Breast epithelium (tissue), 4 donors: ENCODE measurements at places on chromosomes 6 and 20. TPM values are rescaled to one million over a fixed set of nuclear protein-coding genes. Genes with fewer than 3 reads are reported as not detected.

GRCh38 chr6:150741633-150742200 is 123.8 kb upstream of the MTHFD1L start:
- H3K27ac ChIP-seq, result peak overlapping the region; percentile 12
- no peaks in the 10 kb centered on the region for H3K4me1 ChIP-seq
- H3K27me3 ChIP-seq, result no peaks in the 10 kb centered on the region
- H3K36me3 ChIP-seq, result no peaks in the 10 kb centered on the region
- H3K4me3 ChIP-seq, result no peak overlapping the region

GRCh38 chr6:105346052-105346451 is 56.8 kb downstream of the PREP start:
- H3K4me3 ChIP-seq, result no peak overlapping the region
- H3K4me1 ChIP-seq, result no peaks in the 10 kb centered on the region
- H3K36me3 ChIP-seq, result no peaks in the 10 kb centered on the region
- H3K27me3 ChIP-seq, result no peaks in the 10 kb centered on the region

DNA sequence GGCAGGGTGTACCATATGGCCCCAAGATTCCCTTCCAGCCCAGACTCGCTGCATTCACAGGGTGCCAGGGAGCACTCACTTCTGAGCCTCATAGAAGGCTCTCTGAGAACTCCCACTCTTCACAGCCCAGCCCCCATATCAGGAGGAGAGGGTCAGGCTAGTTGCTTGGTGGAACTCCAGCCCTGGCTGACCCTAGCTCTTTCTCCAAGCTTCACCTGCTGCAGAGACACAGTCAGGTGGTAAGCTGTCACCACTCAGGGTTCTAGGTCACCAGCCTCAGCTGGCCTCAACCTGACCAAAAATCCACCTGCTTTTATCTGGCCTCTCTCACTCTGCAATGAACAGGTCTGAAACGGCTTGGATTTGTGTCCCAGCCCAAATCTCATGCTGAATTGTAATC is 162.7 kb upstream of the MLN start:
- no peak overlapping the region for H3K27ac ChIP-seq
- no peaks in the 10 kb centered on the region for H3K36me3 ChIP-seq
- DNase-seq, result peak; percentile 35
- H3K27me3 ChIP-seq, result no peaks in the 10 kb centered on the region
- H3K4me3 ChIP-seq, result no peak overlapping the region

GRCh38 chr6:35432291-35432690 is 19.8 kb upstream of the FANCE start:
- no peaks in the 10 kb centered on the region for H3K27me3 ChIP-seq
- H3K27ac ChIP-seq, result no peak overlapping the region
- no peaks in the 10 kb centered on the region for H3K4me1 ChIP-seq
- H3K4me3 ChIP-seq, result no peak overlapping the region
- H3K36me3 ChIP-seq, result no peaks in the 10 kb centered on the region

GRCh38 chr6:20217891-20218290 is 5.6 kb upstream of the MBOAT1 start:
- peak overlapping the region; percentile 58 for H3K27ac ChIP-seq
- DNase-seq, result no peak
- no peaks in the 10 kb centered on the region for H3K4me1 ChIP-seq

- H3K4me1 ChIP-seq, result no peaks in the 10 kb centered on the region
- H3K4me3 ChIP-seq, result peak overlapping the region; percentile 43
- H3K27me3 ChIP-seq, result no peaks in the 10 kb centered on the region
- peak; percentile 32 for DNase-seq
- no peaks in the 10 kb centered on the region for H3K36me3 ChIP-seq
- H3K27ac ChIP-seq, result peak overlapping the region; percentile 69
These were observed 182.5 kb downstream of the CDC5L start for GRCh38 chr6:44569931-44570385.

GRCh38 chr6:90251295-90251992 is 45.2 kb downstream of the BACH2 start:
- no peak overlapping the region for H3K27ac ChIP-seq
- no peak overlapping the region for H3K4me3 ChIP-seq
- no peaks in the 10 kb centered on the region for H3K36me3 ChIP-seq
- no peaks in the 10 kb centered on the region for H3K4me1 ChIP-seq

GRCh38 chr6:33670971-33671743 is 40.3 kb downstream of the UQCC2 start:
- peaks cover 17% of the 10 kb centered on the region for H3K36me3 ChIP-seq
- no peak overlapping the region for H3K27ac ChIP-seq
- DNase-seq, result no peak
- no peaks in the 10 kb centered on the region for H3K4me1 ChIP-seq
- no peak overlapping the region for H3K4me3 ChIP-seq

DNA sequence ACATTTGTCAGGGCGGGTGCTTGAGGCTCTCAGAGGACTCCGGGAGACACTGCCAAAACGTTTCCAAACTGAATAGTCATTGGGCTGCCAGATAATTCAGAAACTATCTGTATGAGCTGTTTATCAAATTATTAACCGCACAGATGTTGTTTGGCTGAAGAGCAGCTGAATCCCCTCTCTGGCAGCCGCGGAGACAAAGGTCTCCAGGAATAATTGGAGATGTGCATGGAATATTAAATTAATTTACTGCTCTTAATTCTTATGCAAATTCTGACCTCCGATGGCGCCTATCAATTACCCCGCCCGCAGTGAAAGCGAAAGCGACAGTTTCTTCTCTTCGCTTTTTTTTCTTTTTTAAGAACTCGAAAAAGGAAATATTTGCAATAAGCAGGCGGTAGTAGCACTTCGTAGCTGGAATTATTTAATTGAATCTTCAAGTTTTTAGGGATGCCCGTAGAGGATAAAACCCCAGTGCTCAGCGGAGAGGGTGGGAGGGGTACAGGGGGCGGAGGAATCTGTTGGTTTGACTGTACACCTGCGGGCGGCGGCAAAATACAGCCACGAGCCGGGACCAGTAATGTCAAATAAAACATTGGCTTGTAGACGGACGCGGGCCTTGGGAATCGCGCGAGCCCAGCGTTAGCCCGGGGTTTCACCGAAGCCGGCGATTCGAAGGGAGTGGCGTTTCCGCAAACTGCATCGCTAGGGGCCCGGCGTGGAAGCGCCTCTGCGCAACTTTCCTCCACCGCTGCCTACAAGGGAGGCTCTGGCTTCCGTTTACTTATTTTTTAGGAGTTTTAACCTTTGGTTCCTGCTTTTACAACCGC is 6.2 kb downstream of the LINC00237 start:
- no peak overlapping the region for H3K27ac ChIP-seq
- peak overlapping the region; percentile 42 for H3K4me3 ChIP-seq
- no peak for DNase-seq
- no peaks in the 10 kb centered on the region for H3K4me1 ChIP-seq
- peaks cover 4% of the 10 kb centered on the region for H3K27me3 ChIP-seq
- no peaks in the 10 kb centered on the region for H3K36me3 ChIP-seq

DNA sequence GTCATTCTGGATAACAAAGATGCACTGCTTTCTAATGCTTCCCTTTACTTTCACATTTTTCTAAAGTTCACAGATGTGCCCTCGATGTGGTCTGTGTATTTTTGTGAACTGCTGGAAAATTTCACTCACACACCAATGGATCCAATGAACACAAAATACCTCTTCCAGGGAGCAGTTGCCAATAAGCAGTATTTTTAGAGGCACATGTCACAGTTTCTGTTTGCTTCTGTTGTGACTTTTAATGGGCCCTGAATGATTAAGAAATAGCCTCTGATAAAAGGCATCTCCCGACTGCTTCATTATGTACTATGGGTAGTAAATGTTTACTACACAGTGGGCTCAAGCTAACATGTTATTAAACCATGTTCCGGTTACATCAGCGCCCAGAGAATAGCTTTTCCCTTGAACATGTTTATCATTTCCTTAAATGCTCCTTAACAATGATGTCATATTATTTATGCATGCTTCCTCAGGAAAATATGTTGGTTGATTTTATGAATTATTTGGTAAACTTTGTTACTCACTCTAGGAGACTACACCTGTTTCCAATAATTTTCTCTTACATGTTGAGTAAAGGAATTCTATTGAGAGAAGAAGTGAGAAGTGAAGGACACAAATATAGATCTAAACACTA is 188.0 kb downstream of the KCNQ5 start:
- no peak overlapping the region for H3K4me3 ChIP-seq
- no peaks in the 10 kb centered on the region for H3K27me3 ChIP-seq
- DNase-seq, result no peak
- H3K27ac ChIP-seq, result no peak overlapping the region
- H3K36me3 ChIP-seq, result no peaks in the 10 kb centered on the region
- H3K4me1 ChIP-seq, result no peaks in the 10 kb centered on the region

GRCh38 chr20:41407607-41408006 is 41.0 kb upstream of the EMILIN3 start:
- no peaks in the 10 kb centered on the region for H3K27me3 ChIP-seq
- H3K27ac ChIP-seq, result peak overlapping the region; percentile 12
- H3K4me1 ChIP-seq, result peaks cover 3% of the 10 kb centered on the region
- H3K4me3 ChIP-seq, result no peak overlapping the region

GRCh38 chr20:60258255-60258863 is 300.1 kb downstream of the CDH26 start:
- no peaks in the 10 kb centered on the region for H3K36me3 ChIP-seq
- no peaks in the 10 kb centered on the region for H3K27me3 ChIP-seq
- peak overlapping the region; percentile 12 for H3K27ac ChIP-seq
- no peak overlapping the region for H3K4me3 ChIP-seq

DNA sequence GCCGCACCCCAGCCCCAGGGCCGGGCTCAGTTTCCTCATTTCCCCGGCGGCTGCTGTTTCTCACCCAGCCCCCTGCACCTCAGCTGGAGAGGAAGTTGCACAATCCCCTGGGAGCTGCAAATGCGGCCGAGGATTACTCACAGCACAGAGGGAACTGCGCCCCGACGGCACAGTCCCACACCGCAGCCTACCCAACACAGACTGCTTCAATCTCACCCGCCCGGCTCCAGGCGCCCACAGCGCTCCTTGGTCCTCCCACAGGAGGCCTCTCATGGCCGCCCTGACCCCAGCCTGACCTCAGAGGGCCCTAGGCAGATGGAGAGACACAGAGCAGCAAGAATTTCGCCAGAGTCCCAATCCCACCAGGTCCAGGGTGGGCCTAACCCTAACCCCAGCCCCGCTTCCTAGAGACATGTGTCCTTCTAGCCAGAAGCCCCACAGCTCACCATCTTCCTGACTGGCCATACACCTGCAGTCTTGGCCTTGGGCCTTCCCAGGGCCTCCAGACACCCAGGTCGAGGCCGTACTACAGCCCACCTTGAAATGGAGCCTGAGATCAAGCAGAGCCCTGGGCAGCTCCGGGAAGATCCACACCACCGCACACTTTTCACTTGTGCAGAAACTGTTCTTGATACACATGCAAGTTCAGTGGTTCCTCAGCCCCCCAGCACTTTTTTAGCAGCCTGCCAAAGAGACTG is 11.7 kb downstream of the TFEB start:
- H3K27me3 ChIP-seq, result no peaks in the 10 kb centered on the region
- peak overlapping the region; percentile 37 for H3K4me3 ChIP-seq
- no peaks in the 10 kb centered on the region for H3K36me3 ChIP-seq
- peak; percentile 72 for DNase-seq

- H3K27ac ChIP-seq, result no peak overlapping the region
- no peaks in the 10 kb centered on the region for H3K4me1 ChIP-seq
- H3K36me3 ChIP-seq, result no peaks in the 10 kb centered on the region
- no peaks in the 10 kb centered on the region for H3K27me3 ChIP-seq
- H3K4me3 ChIP-seq, result no peak overlapping the region
These were observed 24.2 kb downstream of the GLP1R start for GRCh38 chr6:39072830-39073229.

DNA sequence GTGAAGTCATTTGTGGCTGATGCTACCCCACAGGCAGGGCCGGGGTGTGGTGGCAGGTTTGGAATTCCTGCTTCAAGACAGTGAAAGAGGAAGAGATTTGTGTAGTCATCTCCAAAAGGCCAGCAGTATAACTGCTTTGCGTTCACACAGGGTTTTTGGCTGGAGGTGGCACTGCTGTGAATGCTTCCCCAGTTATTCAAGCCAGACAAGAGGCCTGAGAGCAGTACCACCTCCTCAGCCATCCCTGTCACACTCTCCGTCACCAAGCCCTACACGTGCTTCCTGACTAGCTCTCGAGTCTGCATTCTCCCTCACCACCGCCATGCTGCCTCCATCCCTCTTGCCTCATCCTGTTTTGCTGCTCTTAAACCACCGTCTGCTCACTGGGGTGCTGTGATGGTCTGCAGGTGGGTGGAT is 23.9 kb downstream of the ARMC2 start:
- no peaks in the 10 kb centered on the region for H3K4me1 ChIP-seq
- H3K4me3 ChIP-seq, result no peak overlapping the region
- no peaks in the 10 kb centered on the region for H3K27me3 ChIP-seq
- H3K36me3 ChIP-seq, result no peaks in the 10 kb centered on the region
- peak overlapping the region; percentile 92 for H3K27ac ChIP-seq

DNA sequence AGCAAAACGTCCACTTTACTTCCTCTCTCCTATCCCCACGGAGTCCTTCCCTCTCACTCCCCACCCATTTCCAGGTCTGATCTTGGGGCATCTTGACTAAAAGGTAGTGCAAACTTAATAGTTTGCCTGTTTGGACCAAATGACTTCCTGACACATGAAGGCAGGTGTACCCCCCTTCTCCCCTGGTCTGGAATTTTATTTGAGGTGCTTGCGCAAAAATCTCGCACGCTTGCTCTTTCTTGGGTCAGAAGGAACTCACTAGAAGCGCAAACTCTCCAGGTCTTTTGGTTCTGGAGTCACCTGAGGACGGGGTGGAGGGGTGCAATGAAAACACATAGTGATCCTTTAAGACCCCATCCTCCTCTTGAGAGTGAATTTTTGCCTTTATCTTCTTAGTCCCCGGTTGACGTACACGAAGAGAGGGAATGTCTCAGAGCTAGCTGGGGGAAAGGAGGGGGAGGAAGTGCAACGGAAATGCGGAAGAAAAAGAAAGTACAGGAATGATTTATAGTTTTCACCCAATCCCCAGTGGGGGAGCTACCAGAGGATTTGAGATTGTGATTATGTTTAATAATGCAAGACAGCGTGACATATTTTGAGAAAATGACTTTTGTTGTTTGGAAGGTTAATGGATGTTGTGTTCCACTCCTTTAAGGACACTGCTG is 4.9 kb downstream of the ADGRB3 start:
- no peak for DNase-seq
- peak overlapping the region; percentile 20 for H3K4me3 ChIP-seq
- H3K4me1 ChIP-seq, result no peaks in the 10 kb centered on the region
- no peak overlapping the region for H3K27ac ChIP-seq
- H3K27me3 ChIP-seq, result peaks cover 28% of the 10 kb centered on the region

GRCh38 chr6:28269492-28269891 is 2.5 kb downstream of the ZSCAN26 start:
- DNase-seq, result no peak
- H3K4me3 ChIP-seq, result no peak overlapping the region
- H3K27me3 ChIP-seq, result no peaks in the 10 kb centered on the region
- H3K36me3 ChIP-seq, result no peaks in the 10 kb centered on the region

GRCh38 chr20:37020636-37021035 is 69.1 kb upstream of the SAMHD1 start:
- H3K4me3 ChIP-seq, result no peak overlapping the region
- no peak for DNase-seq
- no peak overlapping the region for H3K27ac ChIP-seq
- no peaks in the 10 kb centered on the region for H3K4me1 ChIP-seq
- no peaks in the 10 kb centered on the region for H3K36me3 ChIP-seq
- no peaks in the 10 kb centered on the region for H3K27me3 ChIP-seq

LST1 gene
- 9.8 TPM for total RNA-seq

MUCL3 gene
- total RNA-seq, result not detected

PRR18 gene
- not detected for total RNA-seq

EGFL8 gene
- total RNA-seq, result 19.6 TPM

NAPB gene
- total RNA-seq, result 20.1 TPM

ADA gene
- total RNA-seq, result 46.2 TPM

OLIG3 gene
- not detected for total RNA-seq

ROS1 gene
- total RNA-seq, result not detected

GRIK2 gene
- 1.1 TPM for total RNA-seq

FAXC gene
- total RNA-seq, result 14.2 TPM

SEL1L2 gene
- total RNA-seq, result 7.4 TPM

PRND gene
- total RNA-seq, result not detected

FAM83C gene
- 0.15 TPM for total RNA-seq

NKX2-4 gene
- total RNA-seq, result not detected

TSBP1 gene
- not detected for total RNA-seq

CST5 gene
- total RNA-seq, result not detected
